ENCODE measurements at places on chromosomes 1 and 21. TPM values are rescaled to one million over a fixed set of nuclear protein-coding genes. Genes with fewer than 3 reads are reported as not detected.

Gene SAMD13
- 1.3 TPM for polyA plus RNA-seq

Gene SUMO3
- polyA plus RNA-seq: 89.0 TPM

Gene MYBPH
- not detected for polyA plus RNA-seq

Gene RSBN1
- 3.9 TPM for polyA plus RNA-seq

Gene SESN2
- polyA plus RNA-seq: 15.4 TPM

Gene C8B
- not detected for polyA plus RNA-seq

Gene VN1R5
- not detected for polyA plus RNA-seq

Gene PSMA5
- polyA plus RNA-seq: 139 TPM

Gene OVAAL
- not detected for polyA plus RNA-seq

Gene VPS26C
- polyA plus RNA-seq: 34.8 TPM

Gene GUCA2B
- not detected for polyA plus RNA-seq

Gene COL16A1
- 10.4 TPM for polyA plus RNA-seq

Gene TP73
- polyA plus RNA-seq: 0.64 TPM

Gene BRWD1
- polyA plus RNA-seq: 9.1 TPM

Gene PDZK1IP1
- polyA plus RNA-seq: not detected

Gene DDR2
- 55.4 TPM for polyA plus RNA-seq

Gene AIRE
- not detected for polyA plus RNA-seq

Gene S100A12
- polyA plus RNA-seq: not detected

Gene EPHA2
- polyA plus RNA-seq: 82.2 TPM

Gene SPAG17
- polyA plus RNA-seq: not detected

Gene OR2AK2
- polyA plus RNA-seq: not detected

Gene SPOCD1
- polyA plus RNA-seq: 10.7 TPM

Gene ZSWIM5
- 0.07 TPM for polyA plus RNA-seq

Gene NUAK2
- polyA plus RNA-seq: 11.1 TPM

Gene SPRR2F
- polyA plus RNA-seq: not detected

Gene SPRR2E
- polyA plus RNA-seq: not detected

Gene OR2T1
- not detected for polyA plus RNA-seq

Gene RGS1
- polyA plus RNA-seq: 0.05 TPM

Gene IFI44L
- polyA plus RNA-seq: 1.1 TPM

Gene TTC3
- 35.7 TPM for polyA plus RNA-seq

Gene SUSD4
- 0.31 TPM for polyA plus RNA-seq

Gene GPR61
- polyA plus RNA-seq: not detected

Gene ITSN1
- 27.8 TPM for polyA plus RNA-seq

Gene C4BPA
- polyA plus RNA-seq: not detected

Gene AQP10
- 0.02 TPM for polyA plus RNA-seq

Gene PLA2G2A
- not detected for polyA plus RNA-seq

Gene NHLH1
- 0.16 TPM for polyA plus RNA-seq

Gene RNU1-3
- not detected for polyA plus RNA-seq

Gene NID1
- 49.3 TPM for polyA plus RNA-seq

Gene TFF3
- polyA plus RNA-seq: not detected
